HuH-7 (cell line): ENCODE measurements at places on chromosomes 12 and 14.
A peak's percentile ranks its signal among the peaks of the same experiment; 100 is the strongest.

DNA sequence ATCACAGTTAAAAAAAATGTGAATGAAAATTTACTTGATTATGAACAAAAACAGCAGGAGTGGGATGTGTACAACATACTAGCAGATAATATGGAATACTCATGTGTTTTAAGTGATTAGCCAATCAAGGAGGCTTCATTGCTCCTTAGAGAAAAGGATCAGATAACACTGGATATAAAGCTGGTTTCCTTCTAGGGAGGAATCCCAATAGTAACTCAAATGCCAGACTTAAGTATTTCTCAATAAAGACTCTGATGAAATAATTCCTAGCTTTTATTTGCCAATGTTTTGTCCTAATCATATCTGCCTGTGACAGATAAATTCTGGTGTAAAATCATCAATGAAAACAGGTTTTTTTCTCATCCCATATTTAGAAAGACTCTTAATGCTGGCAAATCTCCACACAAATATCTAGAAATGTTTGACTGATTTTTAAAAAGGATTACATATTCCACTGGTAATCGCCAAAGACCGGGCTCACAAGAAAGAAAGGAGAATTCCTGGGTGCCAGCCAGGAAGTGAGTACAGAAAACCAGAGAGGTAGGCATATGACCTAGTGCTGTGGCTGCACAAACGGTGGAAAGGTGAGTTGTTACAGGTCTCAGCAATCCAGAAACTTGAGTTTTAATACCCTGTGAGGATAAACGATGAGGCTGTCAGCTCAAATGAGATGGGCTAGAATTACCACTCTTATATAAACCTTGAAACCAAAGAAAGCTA is 108.6 kb upstream of the TTC7B start:
- DNase-seq, result no peak

DNA sequence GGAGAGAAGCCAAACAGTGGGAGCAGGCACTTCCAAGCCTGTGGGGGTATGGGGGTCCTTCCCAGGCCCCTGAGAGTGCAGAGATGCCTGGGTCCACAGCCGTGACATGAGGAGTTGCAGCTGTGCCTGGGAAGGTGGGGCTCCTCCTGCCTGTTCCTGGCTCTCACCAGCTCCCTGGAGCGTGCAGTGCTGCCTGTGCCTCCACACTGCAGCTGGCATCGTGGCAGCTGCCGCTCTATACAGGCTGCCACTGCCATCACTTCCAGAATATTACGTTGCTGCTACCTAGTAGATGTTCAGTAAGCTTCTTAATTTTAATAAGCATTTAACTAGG is 223.7 kb downstream of the KCNC2 start:
- no peak for DNase-seq

DNA sequence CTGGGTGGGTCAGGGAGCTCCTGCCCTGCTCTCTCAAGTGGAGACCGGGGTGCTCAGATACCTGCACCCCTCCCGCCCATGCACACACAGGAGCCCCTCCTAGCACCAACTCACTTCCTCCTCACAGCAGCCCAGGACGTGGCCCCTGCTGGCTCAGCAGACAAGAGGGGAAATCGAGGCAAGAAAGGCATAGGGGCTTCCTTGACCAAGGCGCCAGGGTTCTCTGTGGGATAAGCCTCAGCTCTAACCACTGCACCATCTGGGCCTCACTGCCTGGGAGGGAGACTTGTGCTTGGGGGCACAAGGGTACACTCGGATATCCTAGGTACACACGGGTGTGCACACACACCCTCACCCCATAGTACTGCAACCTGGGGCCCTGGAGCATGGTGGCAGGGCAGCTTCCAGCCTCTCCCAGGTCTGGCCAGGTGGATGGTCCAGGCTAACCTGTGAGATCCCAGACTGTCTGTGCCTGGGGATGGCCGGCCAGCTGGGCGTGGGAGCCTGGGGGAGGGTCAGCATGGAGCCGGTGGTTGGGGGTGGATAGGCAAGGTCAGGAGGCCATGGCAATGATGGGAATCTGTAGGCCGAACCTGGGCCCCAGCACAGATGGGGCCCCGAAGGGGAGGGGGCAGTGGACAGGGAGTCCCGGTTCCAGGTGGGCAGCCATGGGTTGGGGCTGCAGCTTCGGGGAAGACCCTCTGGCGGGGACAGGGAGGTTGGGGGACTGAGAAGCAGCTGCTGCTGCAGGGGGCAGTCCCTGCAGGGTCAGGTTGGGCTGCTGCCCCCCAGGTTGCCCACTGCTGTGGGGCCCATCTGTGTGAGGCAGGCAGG is 312.4 kb downstream of the TMEM121 start:
- DNase-seq, result no peak

DNA sequence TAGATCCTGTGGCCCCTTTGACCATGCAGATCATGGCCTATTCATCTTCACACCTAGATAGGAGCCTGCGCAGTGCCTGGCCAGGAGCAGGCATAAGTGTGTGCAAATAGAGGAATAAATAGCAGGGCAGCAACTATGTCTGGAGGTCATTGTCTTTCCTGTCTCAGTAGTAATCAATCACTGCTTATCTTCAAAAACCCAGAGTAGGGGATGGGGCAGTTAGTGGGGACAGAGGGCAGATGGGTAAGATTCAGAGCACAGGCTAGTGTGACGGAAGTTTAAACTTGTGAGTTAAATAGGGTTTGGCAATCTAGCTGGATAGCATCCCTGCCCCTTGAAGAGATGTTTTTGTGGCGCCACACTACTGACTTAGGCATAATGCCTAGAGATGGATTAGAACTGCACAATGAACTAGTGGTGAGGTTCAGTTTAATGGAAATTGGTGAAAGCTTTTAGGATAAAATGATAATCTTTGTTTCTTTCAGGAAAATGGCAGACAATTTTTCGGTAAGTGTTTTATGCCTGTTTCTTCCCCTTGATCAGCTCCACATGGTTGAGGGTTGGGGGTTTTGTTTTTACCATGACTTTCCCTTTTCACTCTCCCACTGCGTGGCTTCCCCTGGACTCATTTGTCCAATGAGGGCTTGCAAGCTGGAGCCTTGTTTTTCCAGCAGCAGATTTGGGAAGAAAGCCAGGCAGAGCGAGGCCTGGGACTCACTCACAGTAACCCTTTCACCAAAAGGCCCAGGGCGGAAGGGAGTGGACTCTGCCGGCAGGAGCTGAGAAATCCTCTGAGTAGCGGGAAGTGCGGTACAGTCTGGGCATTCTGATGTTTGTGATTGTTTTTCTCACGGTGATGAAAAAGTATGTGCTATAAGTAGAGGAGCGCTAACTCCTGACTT is 8.1 kb downstream of the LGALS3 start:
- no peak for DNase-seq

GRCh38 chr14:103549361-103550311 is 12.8 kb downstream of the BAG5 start:
- DNase-seq, result peak; percentile 94

- no peak for DNase-seq
These were observed 348.5 kb downstream of the EGLN3 start for GRCh38 chr14:33602396-33602795.

DNA sequence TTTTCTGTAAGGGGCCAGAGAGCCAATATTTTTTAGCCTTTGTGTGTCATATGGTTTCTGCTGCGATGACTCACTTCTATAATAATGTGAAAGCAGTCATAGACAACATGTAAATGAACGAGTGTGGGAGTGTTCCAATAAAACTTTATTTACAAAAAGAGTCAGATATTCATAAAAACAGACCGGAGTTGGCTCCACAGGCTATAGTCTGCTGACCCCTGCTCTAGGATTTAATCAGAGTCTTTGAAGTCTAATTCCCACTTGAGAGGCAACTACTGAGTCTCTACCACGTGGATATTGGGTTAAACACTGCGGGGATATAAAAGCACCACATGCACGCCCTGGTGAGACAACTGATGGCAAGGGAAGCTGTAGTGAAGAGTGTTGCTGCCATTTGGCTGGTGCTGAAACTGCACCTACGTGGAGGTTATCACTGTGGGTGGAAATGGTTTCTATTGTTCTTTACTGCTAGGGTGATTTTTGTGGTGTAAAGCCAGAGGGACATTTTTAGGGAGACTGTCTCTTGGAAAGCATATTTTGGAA is 3.6 kb upstream of the NINJ2 start:
- no peak for DNase-seq

DNA sequence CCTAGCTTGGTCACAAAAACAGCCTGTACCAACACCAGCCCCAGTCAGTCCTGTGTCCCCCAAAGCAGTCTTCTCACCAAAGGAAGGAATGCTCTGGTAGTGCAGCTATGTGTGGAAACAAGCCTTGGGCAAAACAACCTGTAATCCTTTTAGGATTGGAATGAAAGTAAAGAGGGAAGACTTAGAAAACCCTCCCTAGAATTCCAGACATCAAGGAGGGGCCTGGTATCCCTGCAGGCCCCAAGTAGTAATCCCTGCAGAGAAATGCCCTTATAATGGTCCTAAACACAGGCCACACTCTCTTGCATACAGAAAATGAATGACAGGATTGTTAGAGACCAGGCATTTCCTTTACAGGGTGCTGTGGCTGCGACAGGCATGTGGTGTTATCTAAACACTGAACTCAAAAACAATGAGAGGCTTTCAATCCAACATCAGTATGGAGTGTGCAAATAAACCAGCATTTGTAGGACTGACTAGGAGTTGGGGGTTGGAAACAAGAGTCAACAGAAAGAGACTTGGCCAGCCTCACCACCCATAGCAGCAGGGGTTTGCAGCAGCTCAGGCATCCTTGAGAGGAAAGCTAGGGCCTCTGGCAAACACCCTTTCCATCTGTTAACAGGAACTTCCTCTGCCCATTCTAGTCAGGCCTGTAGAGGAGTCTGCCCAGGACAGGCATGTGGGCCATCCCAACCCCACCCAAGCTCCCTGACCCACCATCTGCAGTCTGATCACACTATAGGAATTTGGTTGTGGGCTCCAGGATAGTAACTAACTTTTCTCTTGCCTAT is 59.1 kb downstream of the DCAF5 start:
- DNase-seq, result peak; percentile 22

- no peak for DNase-seq
These were observed 115.8 kb downstream of the SLC25A47 start for GRCh38 chr14:100438678-100439592.

DNA sequence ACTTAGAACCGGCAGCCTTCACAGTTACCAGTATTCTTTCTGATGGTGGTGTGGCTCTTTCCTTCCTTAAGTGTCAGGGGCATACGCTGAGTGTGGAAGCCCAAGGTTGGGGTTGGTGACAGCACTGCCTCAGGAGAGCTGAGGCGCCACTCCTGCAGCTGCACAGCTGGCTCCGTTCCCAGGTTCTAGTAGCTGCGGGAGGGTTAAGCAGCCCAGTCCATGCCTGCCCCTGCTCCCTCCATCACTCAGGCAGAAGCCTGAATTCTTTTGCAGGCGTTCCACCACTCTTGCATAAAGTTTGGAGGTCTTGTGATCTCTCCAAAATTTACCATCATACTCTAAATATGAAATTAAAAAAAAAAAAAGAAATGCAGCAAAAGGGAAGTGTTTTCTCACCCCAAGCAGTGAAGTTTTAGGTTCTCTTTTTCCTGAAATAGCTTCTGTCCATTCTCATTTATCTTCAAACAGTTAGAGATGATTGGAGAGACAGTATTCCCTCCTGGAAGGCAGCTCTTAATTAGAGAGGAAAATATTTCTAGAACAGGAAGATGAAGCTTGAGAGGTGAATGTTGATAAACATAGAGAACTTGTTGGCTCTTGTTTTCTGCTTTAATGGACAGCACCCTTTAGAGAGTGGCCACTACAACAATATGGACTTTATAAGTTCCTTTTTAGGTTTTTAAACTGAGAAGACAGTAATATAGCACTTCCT is 136.1 kb downstream of the FGD4 start:
- DNase-seq, result peak; percentile 55

GRCh38 chr12:42166501-42166900 is 21.8 kb upstream of the GXYLT1 start:
- no peak for DNase-seq

DNA sequence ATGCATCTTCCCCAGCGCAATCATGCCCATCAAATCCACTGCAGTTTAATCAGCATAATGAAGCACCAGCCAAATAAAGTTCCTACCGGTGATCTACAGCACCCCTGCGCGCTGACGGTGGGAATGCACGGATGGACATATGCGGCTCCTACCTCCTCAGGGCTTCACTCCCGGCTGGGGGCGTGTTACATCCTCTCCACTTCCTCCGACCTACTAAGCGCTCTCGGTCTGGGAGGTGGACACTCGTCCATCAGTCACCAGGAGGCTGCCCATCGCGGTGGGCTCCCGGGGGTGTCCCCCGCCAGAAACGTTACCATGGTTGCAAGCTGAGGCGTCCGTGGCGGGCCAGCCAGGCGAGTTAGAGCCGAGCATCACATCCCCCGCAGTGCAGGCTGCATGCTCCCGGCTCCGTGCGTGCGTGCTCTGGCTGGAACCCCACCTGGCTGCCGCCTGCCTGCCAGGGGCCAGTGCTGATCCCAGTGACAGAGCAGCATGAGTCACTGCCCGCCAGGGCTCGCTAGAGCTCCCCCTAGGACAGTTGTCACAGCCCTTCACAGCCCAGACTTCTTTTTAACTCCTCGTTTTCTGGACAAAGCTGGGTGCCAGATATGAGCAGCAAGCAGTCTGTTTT is 73.0 kb downstream of the CIT start:
- DNase-seq, result peak; percentile 57

DNA sequence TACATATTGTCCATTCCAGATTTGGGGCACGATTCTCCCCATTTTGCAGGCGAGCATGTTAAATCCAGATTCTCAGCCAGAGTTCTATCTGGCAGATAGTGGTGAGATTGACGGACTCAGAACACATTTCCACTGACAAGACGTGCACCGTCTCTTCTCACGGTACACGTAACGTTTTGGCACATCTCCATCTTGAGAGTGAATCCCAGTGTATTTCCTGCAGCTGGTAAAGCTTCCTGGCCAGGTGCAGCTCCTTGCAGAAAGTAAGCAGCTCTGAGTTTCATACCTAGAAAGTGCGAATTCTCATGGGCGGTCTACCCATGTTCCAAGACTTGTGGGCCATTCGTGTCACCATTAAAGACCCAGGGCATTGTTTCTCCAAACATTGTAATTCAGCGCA is 102.6 kb downstream of the TSPAN9 start:
- DNase-seq, result no peak

- DNase-seq, result no peak
These were observed 109.7 kb downstream of the TMTC3 start for GRCh38 chr12:88251798-88252197.

DNA sequence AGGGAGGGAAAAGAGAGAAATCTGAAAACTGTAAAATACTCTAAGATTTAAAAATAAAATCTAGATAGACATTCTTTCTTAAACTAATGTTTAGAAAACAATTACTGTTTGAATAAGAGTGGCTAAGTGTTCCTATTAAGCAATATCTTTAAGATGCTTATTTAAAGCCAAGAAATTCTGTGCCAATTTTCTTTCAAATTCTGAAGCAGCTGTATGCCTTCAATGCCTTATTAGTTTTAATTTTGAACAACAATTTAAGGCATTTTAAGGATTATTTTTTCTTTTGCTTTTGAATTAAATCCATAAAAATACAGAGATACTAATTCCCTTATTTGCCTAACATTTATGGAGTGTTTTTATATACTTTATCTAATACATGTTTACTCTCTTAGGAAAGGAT is 50.3 kb upstream of the KITLG start:
- no peak for DNase-seq
